ENCODE measurements at places on chromosomes 2 and 18.

GRCh38 chr18:31876707-31877106 lies 66.2 kb downstream of the TRAPPC8 start:
- DNase-seq, result no peak

- DNase-seq, result no peak
Observed at GRCh38 chr2:191165176-191165643, 14.4 kb upstream of the STAT4 start.

- no peak for DNase-seq
Observed at GRCh38 chr2:192559587-192559986, 364.9 kb upstream of the TMEFF2 start.

DNA sequence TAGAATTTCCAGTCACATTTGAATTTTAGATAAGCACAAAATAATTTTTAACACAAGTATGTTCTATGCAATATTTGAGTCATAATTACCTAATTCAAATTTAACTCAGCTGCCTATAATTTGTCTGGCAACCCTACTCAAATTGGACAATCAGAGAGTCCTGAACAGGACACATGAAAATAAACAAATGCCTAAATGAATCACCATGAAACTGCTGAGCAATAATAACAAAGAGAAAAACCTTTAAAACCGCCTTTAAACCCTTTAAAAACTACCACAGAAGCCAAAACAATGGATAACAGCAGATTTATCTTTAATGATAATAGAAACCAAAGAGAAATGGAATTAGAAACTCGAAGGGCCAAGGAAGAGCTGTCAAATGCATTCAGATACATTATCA lies 39.5 kb downstream of the ARL4C start:
- DNase-seq, result no peak

DNA sequence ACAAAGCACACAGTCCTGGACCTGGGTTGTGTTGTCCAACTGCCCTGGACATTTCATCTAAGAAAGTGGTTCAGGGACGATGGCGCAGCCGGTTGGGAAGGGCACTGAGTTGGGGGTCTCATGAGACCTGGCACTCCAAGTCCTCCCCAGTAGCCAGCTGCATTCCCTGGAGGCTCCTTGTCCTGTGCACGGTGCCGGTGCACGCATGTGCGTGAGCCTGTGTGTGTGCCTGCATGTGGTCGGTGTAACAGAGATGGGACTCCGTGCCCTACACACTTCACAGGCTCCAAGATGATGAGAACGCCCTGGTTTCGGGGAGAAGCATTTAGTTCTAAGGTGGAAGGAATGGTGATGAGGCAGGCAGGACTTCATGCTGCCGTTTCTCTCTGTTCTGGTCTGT lies 124.9 kb upstream of the PXDN start:
- DNase-seq, result no peak

- DNase-seq, result no peak
Observed at GRCh38 chr2:6915399-6915798, 1.8 kb upstream of the RNF144A start.

GRCh38 chr2:238873841-238874240 lies 26.0 kb downstream of the TWIST2 start:
- no peak for DNase-seq

DNA sequence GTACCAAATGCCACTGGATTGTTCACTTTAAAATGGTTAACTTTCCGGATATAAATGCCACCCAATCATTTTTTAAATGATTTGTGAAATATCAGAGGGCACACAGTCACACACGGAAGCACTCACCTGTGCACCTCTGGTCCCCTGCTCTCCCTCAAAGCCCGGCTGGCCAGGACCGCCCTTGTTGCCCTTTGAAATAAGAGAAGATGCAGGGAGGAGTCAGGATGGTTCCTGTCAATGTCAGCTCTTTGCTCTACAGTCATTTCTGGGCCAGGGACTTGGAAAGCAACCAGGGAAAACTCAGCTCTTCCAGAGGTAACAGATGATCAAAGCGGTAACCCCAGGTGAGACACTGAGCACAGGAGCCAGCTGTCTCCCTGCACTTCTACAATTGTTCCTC lies 60.7 kb downstream of the COL6A3 start:
- no peak for DNase-seq

GRCh38 chr18:33906046-33906445 lies 318.7 kb downstream of the NOL4 start:
- no peak for DNase-seq

DNA sequence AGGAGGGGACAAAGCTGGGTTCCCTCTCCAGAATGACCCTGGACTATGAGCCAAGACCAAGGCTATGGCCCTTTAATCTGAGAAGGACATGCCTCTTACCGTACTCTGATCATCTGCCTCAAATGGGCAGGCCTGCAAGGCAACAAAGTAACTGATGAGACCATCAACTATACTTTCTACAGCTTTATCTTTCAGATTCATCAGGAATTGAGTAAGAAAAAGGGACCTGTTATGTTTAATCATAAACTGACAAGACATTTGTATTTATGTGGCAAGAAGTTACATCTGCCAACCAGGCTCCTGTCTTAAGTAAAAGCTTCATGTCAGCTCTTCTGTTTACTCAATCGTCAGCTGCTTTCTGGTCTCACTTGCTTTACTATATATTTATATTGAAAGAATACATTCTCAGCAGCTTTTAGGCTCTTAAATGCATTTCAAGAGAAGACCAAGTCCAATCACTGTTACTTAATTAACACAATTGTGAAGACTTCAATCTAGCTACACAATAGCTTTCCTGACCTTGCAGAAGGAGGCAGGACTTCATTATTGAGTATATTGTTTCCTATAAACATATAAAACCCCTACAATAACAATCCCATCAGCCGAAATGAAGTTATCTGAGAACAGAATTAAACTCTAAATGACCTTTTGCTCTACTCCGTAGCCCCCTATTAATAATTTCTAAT lies 163.8 kb downstream of the ETAA1 start:
- no peak for DNase-seq

GRCh38 chr2:170237572-170238120 lies 59.7 kb downstream of the MYO3B start:
- no peak for DNase-seq

DNA sequence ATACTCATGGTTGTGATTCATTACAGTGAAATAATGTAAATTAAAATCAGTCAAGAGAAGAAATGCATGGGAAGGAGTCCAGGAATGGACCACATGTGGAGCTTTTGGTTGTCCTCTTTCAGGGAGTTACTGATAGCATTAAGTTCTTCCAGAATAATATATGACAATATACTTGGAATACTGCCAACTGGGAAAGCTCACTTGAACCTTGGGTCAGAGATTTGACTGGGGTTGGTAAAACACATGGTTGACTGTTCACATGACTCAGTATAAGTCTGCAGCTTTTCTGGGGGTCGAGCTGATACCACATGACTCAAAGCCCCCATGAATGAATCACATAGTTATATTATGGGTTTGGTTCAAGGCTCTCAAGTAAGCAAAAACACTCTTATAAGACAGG lies 1109.0 kb upstream of the CHAC2 start:
- no peak for DNase-seq

DNA sequence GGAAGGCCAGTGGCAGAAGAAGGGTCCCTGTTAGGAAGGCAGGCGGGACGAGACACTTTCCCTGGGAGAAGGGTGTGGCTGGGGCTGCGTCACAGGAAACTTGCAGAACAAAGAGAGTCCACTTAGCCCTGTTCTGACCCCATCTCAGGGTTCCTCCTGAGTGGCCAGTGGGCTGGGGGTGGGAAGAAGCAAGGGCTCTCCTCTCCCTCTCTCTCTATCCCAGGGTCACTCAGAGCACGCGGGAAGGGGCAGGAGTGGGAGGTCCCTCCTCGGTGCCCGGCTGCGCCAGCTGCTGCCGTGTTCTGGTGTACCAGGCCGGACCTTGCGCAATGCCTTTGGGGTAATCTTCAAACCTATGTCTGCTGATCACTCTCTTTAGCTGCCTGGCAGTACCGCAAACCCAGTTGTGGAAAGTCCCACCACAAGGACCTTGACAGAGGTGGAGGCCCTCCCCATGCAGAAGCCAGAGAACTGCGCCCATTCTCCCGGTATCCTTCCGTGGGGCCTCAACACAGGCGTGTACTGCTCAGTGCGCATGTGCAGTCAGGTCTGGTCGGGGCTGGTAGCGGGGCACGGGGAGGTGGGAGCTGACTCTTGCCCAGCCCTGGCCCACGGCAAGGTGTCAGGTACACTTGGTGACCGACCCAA lies 47.8 kb upstream of the ST3GAL5 start:
- no peak for DNase-seq

Measured in activated CD4-positive, alpha-beta T cell treated with anti-CD3 and anti-CD28 coated beads for 48 hours (primary cell).